AML-193 (cell line): ENCODE measurements at places on chromosomes 6 and 20.

- DNase-seq, result no peak
These were observed 76.7 kb upstream of the IYD start for GRCh38 chr6:150291968-150292710.

DNA sequence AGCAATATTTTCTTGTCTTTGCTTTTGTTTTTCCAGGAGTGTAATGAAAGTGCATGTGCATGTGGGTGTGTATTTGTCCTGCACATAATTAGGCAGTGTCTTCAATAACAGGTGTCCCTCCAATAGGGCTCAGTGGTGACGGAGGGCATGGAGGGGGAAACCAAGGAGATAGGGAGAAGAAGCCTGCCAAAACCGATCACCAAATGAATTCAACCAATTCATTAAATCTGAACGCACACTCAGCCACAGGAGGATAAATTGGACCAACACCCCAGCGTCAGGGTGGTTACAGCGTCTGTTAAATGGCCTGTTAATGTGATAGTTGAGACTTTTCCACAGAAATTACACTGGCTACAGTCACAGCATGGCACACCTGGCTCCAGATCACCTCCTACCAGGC is 527.6 kb downstream of the CD83 start:
- no peak for DNase-seq

- no peak for DNase-seq
These were observed 7.1 kb upstream of the NKX2-2 start for GRCh38 chr20:21520702-21521595.

- no peak for DNase-seq
These were observed 44.7 kb downstream of the SLC35F1 start for GRCh38 chr6:117951783-117952182.

GRCh38 chr6:12116264-12116800 is 104.2 kb downstream of the HIVEP1 start:
- no peak for DNase-seq

- DNase-seq, result no peak
These were observed 84.7 kb upstream of the SALL4 start for GRCh38 chr20:51886891-51887608.

DNA sequence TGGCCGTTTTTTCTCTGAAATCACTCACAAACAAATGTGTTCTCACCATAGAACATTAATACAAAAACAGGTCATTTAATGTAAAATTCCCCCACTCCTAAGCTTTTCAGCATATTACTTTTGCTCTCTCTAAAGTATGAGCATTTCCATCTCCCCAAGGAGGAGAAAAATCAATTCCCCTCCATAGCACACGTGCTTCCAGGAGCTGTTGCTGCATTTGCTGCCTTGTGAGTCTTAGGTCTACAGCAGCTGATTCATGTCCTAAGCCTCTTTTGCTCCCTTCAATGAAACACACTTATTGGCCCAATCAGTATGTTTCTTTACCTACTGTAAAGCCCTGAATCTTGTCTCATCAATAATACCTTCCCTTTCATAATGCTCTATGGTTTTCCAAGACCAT is 6.4 kb upstream of the COL9A1 start:
- DNase-seq, result no peak

DNA sequence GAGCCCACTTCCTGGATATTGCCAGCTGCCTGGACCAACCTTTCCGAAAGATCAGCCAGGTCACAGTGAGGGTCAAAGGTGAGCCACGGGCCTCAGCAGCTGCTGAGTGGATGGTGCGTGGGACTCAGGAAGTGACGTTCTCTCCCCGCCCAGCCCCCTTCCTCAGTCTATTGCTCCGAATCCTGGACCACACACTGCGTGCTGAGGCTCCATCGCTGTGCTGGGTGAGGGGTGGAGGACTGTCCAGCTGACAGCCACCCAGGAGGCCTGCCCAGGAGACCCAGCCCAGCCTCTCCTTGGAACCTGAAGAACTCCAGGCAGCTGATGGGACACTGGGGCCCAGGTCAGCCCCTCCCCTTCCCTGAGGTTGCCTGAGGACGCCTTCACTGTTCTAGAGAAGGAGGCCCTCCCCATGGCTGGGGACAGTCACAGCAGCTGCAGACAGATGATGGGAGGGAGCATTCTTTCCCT is 94.4 kb upstream of the CD93 start:
- no peak for DNase-seq

GRCh38 chr6:168097621-168098430 is 18.8 kb upstream of the FRMD1 start:
- DNase-seq, result no peak

GRCh38 chr6:154218301-154218700 is 138.3 kb downstream of the IPCEF1 start:
- DNase-seq, result no peak

GRCh38 chr20:50834599-50835005 is 39.7 kb downstream of the BCAS4 start:
- DNase-seq, result no peak

DNA sequence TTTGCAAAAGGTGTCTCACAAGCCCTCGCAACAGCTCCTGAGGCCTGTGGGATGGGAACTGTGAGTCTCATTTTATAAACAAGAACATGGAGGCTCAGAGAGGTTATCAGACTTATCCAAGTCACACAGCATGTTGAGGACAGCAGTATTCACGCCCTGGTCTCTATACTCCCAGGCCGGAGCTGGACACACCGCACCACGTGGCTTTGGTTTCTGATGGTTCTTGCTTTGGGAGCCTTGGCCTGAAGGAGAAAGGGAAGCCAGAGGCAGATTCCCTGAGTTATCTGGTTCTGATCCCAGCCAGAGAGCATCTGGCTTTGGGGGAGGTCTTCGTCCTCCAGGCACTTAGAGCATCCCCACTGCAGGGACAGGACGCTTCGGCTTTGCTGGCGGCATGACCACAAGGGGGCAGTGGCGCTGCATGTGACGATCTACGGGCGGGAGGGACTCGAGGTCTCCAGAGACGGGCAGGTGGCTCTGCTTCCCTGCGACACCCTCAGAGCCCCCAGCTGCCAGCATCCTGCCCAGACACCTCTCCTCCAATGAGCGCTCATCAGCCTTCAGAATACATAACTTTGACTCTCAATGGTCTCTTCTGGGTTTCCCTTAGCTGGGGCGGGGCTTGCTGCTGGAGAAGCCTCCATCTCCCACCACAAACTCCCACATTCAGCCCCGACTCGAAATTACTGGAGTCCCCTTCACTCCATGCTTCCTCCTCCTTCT is 51.4 kb upstream of the SAYSD1 start:
- peak; percentile 71 for DNase-seq
